ENCODE measurements at places on chromosomes 3 and 15. TPM values are rescaled to one million over a fixed set of nuclear protein-coding genes. Genes with fewer than 3 reads are reported as not detected.

DNA sequence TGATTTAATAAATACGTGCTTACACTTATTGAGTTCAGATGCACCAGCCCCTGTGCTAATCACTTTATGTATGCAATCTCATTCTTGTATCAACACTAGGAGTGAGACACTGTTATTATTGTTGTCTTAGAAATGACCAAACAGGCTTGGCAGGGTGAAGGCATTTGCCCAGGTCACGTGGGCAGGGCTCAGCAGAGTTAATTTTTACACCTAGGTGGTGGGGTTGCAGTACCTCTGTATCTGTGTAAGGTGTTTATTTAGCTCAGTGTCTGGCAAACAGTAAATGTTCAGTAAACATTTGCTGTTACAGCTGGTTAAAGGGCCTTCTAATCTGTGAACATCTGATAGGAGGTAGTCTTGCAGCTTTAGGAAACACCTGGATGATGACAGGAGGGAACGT is 200.0 kb downstream of the CACNA2D3 start:
- no peaks in the 10 kb centered on the region for H3K27me3 ChIP-seq
- no peak for DNase-seq
- H3K4me1 ChIP-seq, result no peaks in the 10 kb centered on the region
- no peaks in the 10 kb centered on the region for H3K36me3 ChIP-seq
- no peak overlapping the region for H3K4me3 ChIP-seq
- no peak overlapping the region for H3K27ac ChIP-seq

DNA sequence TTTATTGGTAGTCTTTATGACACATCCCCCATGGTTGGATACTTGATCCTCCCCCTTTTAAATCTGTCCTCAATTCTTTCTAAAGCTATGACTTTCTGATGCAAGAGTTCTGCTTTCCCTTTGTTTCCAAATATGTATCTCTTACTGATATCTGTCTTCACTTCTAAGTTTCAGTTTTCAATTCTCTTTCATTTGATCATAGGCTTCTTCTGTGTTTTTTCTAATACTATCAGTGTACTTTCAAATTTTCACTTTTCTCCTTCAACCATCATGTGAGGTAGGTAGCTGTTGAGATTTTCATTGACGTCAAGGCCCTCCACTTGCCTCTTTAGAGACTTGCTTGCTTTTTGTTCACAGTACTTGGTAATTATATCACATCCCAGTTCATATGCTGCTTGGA is 436.5 kb downstream of the CNTN4 start:
- H3K4me1 ChIP-seq, result no peaks in the 10 kb centered on the region
- DNase-seq, result no peak
- no peak overlapping the region for H3K27ac ChIP-seq

DNA sequence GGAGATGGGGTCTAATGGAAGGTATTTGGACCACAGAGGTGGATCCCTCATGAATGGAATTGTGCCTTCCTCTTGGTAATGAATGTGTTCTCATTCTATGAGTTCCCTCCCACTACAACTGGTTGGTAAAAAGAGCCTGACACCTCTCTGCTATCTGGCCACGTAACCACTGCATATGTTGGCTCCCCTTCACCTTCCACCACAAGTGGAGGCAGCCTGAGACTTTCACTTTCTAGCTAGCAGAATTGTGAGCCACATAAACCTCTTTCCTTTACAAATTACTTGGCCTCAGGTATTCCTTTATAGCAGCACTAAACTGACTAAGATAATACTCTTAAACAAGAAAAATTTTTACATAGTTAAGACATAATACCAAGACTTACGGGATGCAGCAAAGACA is 155.3 kb downstream of the NR1I2 start:
- no peaks in the 10 kb centered on the region for H3K27me3 ChIP-seq
- H3K4me3 ChIP-seq, result no peak overlapping the region
- peaks cover 9% of the 10 kb centered on the region for H3K4me1 ChIP-seq
- H3K36me3 ChIP-seq, result no peaks in the 10 kb centered on the region
- no peak for DNase-seq
- no peak overlapping the region for H3K27ac ChIP-seq

DNA sequence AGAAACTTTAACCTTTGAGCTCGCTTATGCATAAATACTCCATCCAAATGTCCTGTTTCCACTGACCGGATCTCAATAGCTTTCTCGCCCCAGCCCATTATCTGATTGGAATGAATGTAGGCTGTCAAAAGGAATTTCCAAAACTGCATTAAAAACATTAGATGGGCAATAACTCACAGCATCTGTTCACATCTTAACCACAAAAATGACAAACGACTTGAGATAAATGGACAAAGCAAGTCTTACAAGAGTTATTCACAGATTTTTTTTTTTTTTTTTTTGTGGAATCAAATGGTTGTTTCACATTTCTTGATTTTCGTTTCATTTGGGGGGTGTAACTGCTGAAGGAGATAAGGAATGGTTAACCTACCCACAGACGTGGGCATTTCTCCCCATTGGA is 39.7 kb upstream of the SLC2A2 start:
- peaks cover 50% of the 10 kb centered on the region for H3K36me3 ChIP-seq
- H3K4me3 ChIP-seq, result no peak overlapping the region
- H3K4me1 ChIP-seq, result no peaks in the 10 kb centered on the region
- H3K27me3 ChIP-seq, result no peaks in the 10 kb centered on the region

GRCh38 chr15:100261302-100262240 is 80.2 kb downstream of the ADAMTS17 start:
- H3K4me3 ChIP-seq, result no peak overlapping the region
- DNase-seq, result no peak
- no peak overlapping the region for H3K27ac ChIP-seq

GRCh38 chr3:134753999-134754742 is 40.9 kb upstream of the EPHB1 start:
- H3K36me3 ChIP-seq, result no peaks in the 10 kb centered on the region
- no peak for DNase-seq
- no peak overlapping the region for H3K4me3 ChIP-seq
- no peaks in the 10 kb centered on the region for H3K27me3 ChIP-seq
- no peak overlapping the region for H3K27ac ChIP-seq
- no peaks in the 10 kb centered on the region for H3K4me1 ChIP-seq

DNA sequence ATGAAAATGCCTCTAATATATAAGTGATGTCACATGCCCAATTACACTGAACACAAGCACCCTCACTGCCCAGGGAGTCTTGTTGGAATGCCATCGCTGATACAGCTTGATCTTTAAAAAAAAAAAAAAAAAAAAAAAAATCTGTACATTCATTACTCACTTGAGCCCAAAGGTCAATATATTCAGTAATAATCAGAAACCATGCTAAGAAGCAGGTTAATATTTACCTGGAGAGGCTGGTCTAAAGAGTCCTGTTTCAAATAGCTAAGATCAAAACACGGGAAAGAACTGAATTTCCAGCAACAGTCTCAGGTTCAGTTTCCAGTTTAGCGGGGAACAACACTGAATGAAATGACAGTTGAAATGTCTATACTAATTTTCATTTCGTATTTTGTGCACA is 109.9 kb downstream of the UACA start:
- peaks cover 3% of the 10 kb centered on the region for H3K36me3 ChIP-seq
- no peaks in the 10 kb centered on the region for H3K27me3 ChIP-seq
- H3K4me3 ChIP-seq, result no peak overlapping the region
- no peak for DNase-seq
- no peaks in the 10 kb centered on the region for H3K4me1 ChIP-seq
- no peak overlapping the region for H3K27ac ChIP-seq

- peak overlapping the region; percentile 54 for H3K27ac ChIP-seq
- DNase-seq, result no peak
- no peaks in the 10 kb centered on the region for H3K36me3 ChIP-seq
- peaks cover 83% of the 10 kb centered on the region for H3K4me1 ChIP-seq
- H3K27me3 ChIP-seq, result no peaks in the 10 kb centered on the region
These were observed 194.6 kb downstream of the ADAMTSL3 start for GRCh38 chr15:83848315-83849050.

DNA sequence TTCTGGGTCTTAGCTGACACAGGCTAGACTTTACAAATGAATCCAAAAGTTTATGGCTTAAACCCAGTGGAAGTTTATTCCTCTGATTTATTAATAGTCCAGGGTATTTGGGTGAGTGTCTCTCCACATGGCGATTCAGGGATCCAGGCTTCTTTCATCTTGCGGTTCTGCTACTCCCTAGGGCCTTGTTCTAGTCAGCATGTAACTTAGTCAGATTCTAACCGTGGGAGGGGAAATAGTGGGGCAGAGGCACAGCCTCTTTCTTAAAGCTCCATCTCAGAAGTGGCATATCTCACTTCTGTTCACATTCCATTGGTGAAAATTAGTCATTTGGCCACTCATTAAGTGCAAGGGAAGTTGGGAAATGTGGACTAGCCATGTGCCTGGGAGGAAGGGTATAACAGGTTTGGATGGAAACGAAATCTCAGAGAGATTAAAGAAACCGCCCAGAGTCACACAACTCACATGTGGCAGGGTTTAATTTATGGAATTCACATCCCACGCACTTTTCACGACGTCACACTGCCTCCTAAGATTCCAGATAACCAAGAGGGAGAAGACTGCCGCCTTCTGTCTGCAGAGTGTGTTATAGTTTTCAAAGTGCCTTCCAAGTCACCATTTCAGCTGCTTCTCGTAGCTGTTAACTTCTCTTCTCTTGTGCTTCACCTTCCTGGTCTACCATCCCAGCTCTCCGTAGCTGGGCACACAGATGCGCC is 11.4 kb upstream of the RASGRF1 start:
- H3K4me3 ChIP-seq, result no peak overlapping the region
- no peak overlapping the region for H3K27ac ChIP-seq
- DNase-seq, result no peak
- no peaks in the 10 kb centered on the region for H3K4me1 ChIP-seq

DNA sequence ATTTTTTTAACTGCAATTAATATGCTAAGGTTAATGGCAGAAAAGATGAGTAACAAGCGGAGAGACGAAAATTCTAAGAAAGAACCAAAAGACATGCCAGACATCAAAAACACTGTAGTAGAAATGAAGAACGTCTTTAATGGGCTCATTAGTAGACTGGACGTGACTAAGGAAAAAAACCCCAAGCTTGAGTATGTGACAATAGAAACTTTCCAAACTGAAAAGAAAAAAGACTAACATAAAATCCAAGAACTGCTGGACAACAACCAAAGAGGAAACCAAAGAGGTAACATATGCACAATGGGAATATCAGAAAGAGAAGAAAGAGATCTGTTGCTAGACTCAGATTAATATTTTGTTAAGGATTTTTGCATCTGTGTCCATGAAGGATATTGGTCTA is 94.6 kb upstream of the SETMAR start:
- DNase-seq, result no peak
- H3K4me1 ChIP-seq, result no peaks in the 10 kb centered on the region
- H3K4me3 ChIP-seq, result no peak overlapping the region
- no peaks in the 10 kb centered on the region for H3K27me3 ChIP-seq

- no peak overlapping the region for H3K27ac ChIP-seq
- no peaks in the 10 kb centered on the region for H3K4me1 ChIP-seq
- H3K27me3 ChIP-seq, result no peaks in the 10 kb centered on the region
- H3K4me3 ChIP-seq, result no peak overlapping the region
These were observed 64.2 kb downstream of the SCAPER start for GRCh38 chr15:76840830-76841460.

DNA sequence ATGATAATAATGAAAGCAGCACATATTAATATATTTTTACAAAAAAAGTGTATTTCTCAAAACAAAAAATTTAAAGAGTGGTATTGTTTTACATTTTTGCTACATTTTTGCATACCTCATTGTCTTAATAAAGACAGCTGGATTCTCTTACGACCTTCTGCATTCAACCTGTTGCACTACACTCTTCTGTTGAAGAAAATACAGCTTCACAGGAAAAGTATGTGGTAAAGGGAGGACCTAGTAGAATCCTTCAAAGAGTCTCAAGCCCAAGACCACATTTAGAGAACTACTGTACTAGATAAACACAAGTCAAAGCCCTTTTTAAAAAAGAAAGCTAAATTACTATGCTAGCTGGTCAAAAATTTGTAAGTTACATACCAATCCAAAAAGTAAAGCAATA is 7.9 kb downstream of the ZNF280D start:
- no peak for DNase-seq
- H3K4me1 ChIP-seq, result no peaks in the 10 kb centered on the region
- H3K27ac ChIP-seq, result no peak overlapping the region

- no peaks in the 10 kb centered on the region for H3K36me3 ChIP-seq
- H3K4me3 ChIP-seq, result no peak overlapping the region
- DNase-seq, result no peak
- no peaks in the 10 kb centered on the region for H3K27me3 ChIP-seq
- H3K27ac ChIP-seq, result no peak overlapping the region
These were observed 514.5 kb upstream of the DPPA4 start for GRCh38 chr3:109851854-109852253.

GRCh38 chr3:169440926-169441325 is 222.6 kb downstream of the MECOM start:
- no peak overlapping the region for H3K4me3 ChIP-seq
- no peaks in the 10 kb centered on the region for H3K36me3 ChIP-seq
- no peak for DNase-seq
- no peak overlapping the region for H3K27ac ChIP-seq
- H3K27me3 ChIP-seq, result no peaks in the 10 kb centered on the region
- no peaks in the 10 kb centered on the region for H3K4me1 ChIP-seq

DNA sequence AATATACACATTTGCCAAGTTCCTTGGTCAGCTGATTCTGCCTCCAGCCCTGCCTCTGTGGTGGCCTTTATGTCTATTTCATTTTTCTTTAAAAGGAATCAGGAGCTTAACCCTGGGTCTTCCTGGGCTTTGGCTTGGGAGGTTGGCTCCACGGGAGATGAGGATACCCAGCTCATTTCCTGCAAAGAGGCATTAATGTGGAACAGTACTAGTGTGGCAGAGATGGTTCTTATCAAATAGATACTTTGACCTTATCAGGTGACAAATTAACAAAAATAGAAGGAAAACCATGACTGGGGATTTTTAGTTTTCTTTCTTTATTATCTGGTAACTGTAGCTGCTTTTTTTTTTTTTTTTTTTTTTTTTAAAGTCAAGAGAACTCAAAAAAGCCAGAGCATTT is 42.8 kb downstream of the BBS4 start:
- H3K4me3 ChIP-seq, result no peak overlapping the region
- no peaks in the 10 kb centered on the region for H3K4me1 ChIP-seq
- peaks cover 10% of the 10 kb centered on the region for H3K36me3 ChIP-seq
- no peak for DNase-seq

- H3K27me3 ChIP-seq, result no peaks in the 10 kb centered on the region
- H3K36me3 ChIP-seq, result peaks cover 5% of the 10 kb centered on the region
- peaks cover 97% of the 10 kb centered on the region for H3K4me1 ChIP-seq
- peak overlapping the region; percentile 97 for H3K27ac ChIP-seq
- DNase-seq, result no peak
- H3K4me3 ChIP-seq, result no peak overlapping the region
These were observed 78.7 kb downstream of the LPP start for GRCh38 chr3:188232656-188233055.

GRCh38 chr3:111143-112069 is 85.2 kb upstream of the CHL1 start:
- no peaks in the 10 kb centered on the region for H3K36me3 ChIP-seq
- DNase-seq, result peak; percentile 58
- H3K27me3 ChIP-seq, result no peaks in the 10 kb centered on the region
- no peak overlapping the region for H3K27ac ChIP-seq

GRCh38 chr3:50264964-50265485 is 3.9 kb upstream of the SEMA3B start:
- no peaks in the 10 kb centered on the region for H3K36me3 ChIP-seq
- DNase-seq, result no peak
- no peak overlapping the region for H3K4me3 ChIP-seq
- no peaks in the 10 kb centered on the region for H3K27me3 ChIP-seq
- H3K4me1 ChIP-seq, result no peaks in the 10 kb centered on the region

- H3K27me3 ChIP-seq, result no peaks in the 10 kb centered on the region
- no peaks in the 10 kb centered on the region for H3K36me3 ChIP-seq
- H3K4me1 ChIP-seq, result no peaks in the 10 kb centered on the region
- DNase-seq, result no peak
These were observed 57.1 kb upstream of the SSR3 start for GRCh38 chr3:156611870-156612494.

ADIPOQ gene
- total RNA-seq, result 0.82 TPM

ZIC1 gene
- total RNA-seq, result not detected

NLGN1 gene
- 30.0 TPM for total RNA-seq

STAB1 gene
- total RNA-seq, result 120 TPM

GPR160 gene
- total RNA-seq, result 0.16 TPM

SI gene
- not detected for total RNA-seq

Data from sigmoid colon (tissue), 7 donors.